Coronary artery (tissue), 2 donors: ENCODE measurements at places on chromosomes 3 and 15.

GRCh38 chr3:154743418-154743817 is 313.4 kb upstream of the GPR149 start:
- no peak for DNase-seq

DNA sequence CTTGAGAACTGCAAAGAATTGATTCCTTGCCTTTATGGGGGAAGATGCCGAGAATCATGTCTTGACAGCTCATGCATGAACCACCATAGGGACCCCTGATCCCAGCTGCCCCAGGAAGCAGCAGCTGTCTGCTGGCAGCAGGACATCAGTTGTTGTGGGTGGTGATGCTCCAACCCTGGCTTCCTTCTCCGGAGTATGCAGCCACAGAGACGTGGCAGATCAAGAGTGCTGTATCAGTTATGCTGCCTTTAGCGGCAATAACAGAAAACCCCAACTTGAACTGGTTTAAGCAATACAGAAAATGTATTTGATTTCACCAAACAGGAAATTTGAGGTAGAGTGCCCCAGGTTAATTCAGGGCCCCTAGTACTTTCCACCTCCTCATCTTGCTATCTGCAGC is 92.2 kb upstream of the TNFAIP8L3 start:
- DNase-seq: no peak

DNA sequence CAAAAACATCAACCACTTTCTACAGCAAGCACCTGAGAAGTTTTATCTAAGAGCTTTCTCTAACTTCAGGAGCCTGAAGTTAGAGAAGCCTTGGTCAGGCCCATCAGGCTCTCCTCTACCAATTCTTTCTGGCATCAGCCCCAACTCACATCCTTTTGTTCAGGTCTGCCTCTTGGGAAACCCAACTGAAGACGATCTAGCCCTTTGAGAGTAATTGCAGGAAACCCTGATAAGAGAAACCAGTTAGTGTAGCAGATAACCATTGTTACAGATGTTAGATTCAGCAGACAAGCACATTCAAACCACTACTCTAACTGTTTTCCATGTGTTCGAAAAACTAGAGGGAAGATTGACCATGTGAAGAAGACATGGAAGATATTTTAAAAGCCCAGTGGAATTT is 27.0 kb upstream of the DYNC1LI1 start:
- DNase-seq: no peak

GRCh38 chr3:55719508-55719907 is 232.4 kb upstream of the WNT5A start:
- no peak for DNase-seq

GRCh38 chr3:12670365-12671119 is 6.6 kb upstream of the RAF1 start:
- no peak for DNase-seq

- no peak for DNase-seq
Observed at GRCh38 chr15:62112616-62113593, 46.1 kb downstream of the C2CD4A start.

- no peak for DNase-seq
Observed at GRCh38 chr3:109851854-109852253, 514.5 kb upstream of the DPPA4 start.

- DNase-seq: no peak
Observed at GRCh38 chr15:66603301-66604179, 37.7 kb upstream of the LCTL start.

DNA sequence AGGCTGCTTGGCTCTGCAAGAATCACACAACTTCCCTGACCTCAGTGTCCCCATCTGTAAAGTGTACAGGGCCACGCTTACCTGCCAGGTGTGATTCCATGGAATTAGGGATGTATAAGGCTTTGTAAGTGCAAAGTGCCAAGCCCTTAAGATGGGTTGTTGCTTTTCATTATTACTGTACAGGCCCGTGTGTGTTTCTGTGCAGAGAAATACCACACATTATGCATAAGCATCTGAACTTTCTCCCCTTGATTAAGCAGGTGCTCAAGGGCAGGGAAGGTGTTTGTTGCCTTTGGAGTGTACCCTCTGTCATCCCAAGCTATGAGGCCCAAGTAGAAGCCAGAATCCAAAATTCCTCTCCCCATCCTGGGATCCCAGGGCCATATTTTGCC is 13.6 kb upstream of the HRH1 start:
- DNase-seq: no peak

GRCh38 chr3:171784387-171784786 is 25.9 kb downstream of the PLD1 start:
- DNase-seq: no peak

- no peak for DNase-seq
Observed at GRCh38 chr15:90482124-90483011, 47.4 kb upstream of the CRTC3 start.

GRCh38 chr3:135500034-135500433 is 465.5 kb upstream of the PPP2R3A start:
- no peak for DNase-seq

- DNase-seq: no peak
Observed at GRCh38 chr15:80864666-80865065, 85.5 kb downstream of the CEMIP start.
